ENCODE measurements at places on chromosomes 1 and 21.

GRCh38 chr1:28516518-28516956, 10.7 kb downstream of the RCC1 start:
- no peak for DNase-seq

DNA sequence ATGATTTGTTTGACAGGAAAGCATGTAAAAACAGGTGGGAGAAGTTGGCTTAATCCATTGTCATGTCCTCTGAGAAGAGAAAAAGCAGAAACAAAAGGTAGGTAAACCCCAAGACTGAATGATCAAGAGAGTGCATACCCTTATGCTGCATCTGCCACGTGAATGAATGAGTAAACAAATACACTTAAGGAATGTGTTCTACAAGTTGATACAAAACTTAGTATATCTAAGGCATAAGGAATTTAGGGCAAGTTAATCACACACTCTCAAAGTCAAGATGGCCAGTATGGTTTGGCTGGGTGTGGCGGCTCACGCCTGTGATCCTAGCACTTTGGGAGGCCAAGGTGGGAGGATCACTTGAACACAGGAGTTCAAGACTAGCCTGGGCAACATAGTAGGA, 34.2 kb downstream of the HMCN1 start:
- DNase-seq: no peak

DNA sequence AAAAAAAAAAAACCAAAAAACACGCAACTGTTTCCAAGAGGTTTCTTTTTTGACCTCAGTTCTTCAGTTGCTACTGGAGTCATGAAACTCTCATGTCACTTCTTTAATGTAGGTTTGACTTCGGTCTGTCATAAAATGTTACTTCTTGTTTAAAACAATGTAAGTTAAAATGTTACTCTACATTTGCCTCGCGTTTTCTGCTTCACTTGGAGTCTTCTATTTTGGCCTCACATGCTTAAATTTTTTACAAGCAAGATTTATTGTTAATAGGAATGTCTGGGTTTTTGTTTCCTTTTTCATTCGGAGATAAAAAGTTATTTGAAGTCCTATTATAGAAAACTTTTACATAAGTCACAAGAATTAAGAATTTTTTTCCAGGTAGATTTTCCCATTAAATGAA, 880.2 kb downstream of the LTN1 start:
- no peak for DNase-seq

DNA sequence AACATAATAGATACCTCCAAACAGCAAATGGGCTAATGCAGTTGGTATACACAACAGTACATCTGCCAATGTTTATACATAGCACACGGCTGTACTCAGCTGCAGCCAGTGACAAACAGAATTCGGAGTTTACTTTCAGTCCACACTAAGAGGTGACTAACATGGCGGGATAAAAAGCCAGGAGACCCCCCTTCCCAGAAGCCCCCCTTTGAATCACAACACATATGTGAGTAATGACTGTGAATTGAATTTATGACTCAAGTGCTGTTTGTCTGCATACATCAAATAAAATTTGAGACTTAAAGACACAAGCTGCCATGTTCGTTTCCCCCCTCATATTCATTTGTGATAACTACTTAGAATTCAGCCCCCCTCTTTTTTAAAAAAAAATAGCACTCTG, 113.2 kb downstream of the RUNX1 start:
- no peak for DNase-seq

DNA sequence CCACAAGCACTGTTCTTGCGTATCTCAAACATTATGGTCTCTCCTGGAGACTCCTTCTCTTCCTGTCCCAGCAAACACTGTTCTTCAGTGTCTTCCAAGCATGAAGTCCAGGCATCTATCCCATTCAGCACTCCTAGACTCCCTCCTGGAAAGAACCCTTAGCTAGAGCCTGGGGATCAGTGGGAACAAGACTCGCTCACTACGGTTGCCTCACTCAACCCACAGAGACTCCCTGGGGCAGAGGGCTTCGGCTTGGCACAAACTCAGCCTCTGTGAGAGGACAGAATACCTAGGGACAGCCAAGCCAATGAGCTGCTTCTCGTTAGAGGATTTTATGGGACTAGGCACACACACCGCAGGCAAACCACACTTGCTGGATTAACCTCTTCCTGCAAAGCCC, 86.5 kb upstream of the IPO9 start:
- no peak for DNase-seq

DNA sequence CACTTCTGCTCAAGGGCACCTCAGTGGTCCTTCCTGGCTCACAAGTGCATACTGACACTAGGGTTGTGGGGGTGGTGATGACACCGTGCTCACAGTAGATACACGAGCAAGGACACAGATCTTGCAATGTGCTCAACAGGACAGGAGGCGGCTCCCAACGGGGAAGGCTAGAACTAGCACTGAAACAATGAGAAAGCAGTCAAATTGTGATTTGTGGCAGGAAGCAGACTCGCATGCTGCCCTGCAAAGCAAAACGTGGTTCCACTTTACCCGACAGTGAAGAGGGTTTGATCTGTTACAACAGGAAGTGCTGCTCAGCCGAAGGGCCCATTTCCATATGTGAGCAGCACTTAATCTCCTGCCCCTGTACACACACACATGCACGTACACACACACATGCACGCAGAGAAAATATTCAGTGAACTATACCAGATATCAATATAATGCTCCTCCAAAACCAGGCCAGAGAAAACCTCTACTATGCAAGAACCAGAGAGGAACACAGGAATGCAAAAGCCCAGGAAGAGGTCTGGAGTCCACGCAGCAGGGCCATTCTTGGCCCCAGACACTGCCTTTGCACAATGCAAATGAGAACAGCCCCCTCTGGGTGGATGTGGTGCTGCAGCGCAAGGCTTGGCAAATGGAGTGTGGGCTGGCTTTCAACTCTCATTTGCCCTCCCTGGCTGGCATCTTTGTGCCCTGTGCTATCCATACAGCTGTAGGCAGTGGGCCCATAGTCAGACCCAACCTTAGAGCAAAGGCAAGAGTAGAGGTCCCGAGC, 47.1 kb downstream of the KANK4 start:
- peak; percentile 11 for DNase-seq

DNA sequence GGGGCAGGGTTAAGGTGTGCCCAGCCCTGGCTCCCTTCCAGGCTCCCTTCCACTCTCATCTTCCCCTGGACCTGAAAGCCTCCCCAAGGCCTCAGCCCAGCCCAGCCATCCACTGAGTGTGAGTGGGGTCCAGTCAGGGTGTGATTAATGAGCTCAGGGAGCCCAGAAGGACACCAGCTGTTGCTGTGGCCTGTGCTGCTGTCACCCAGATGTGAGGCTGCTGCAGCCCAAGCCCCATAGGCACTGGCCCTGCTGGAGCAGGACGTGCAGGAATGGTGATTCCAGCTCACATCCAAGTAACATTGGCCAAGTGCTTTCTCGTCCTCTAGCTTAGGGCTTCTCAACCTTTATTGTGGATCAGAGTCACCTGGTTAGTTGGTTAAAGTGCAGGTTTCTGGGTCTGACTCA, 77.6 kb downstream of the EPHB2 start:
- DNase-seq: no peak

- no peak for DNase-seq
These were observed 213.1 kb downstream of the HHAT start for GRCh38 chr1:210541680-210542358.

All from stimulated activated CD4-positive, alpha-beta T cell treated with anti-CD3 and anti-CD28 coated beads, Interleukin-2, amount 100 ng/mL, for 48 hours (primary cell).